ENCODE measurements at places on chromosomes 4 and X.

GRCh38 chrX:50003467-50003866 is 81.1 kb downstream of the CLCN5 start:
- no peak for DNase-seq

DNA sequence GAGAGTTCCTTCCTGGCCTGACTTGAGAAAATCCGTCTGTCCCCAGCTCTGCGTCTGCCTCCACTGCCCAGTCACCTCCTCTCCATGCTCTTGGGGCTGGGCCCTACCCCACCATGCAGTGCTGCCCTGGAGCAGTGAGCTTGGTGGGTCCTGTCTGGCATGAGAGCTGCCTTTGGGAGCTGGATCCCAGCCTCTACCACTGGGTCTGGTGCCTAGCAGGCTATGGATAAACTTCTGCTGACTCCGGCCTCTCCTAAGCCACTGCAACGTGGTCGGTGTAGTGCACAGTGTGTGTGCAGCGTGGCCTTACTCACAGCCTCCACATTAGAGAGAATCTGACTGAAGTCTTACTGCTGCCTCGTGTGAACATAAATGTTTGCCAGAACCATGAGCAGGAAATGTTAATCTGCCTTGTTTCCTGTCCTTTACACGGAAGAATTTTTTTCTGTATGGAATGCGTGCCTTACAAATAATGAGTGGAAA is 47.6 kb downstream of the HTT start:
- DNase-seq: no peak

- no peak for DNase-seq
Measured at GRCh38 chr4:183448436-183448835, 4.0 kb downstream of the CDKN2AIP start.

DNA sequence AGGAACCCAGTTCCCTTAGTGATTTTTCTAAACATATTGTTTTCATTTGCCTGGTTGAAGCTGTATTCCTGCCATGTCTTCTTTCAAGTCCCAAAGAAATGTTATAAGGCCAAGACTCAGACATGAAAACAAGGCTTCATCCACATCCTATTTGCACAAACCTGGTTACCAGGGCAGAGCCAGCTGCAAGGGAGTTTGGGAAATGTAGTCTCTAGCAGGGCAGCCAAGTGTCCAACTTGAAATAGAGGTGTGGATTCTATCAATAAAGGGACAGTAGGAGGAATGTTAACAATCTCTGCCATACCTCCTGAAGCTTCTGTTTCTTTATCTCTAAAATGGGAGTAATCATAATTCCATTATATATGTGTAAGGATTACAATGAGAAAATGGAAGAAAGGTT is 56.6 kb downstream of the INTS12 start:
- no peak for DNase-seq

- DNase-seq: no peak
Measured at GRCh38 chr4:100952590-100952989, 394.7 kb downstream of the PPP3CA start.

GRCh38 chr4:99861120-99861905 is 32.9 kb downstream of the LAMTOR3 start:
- no peak for DNase-seq

GRCh38 chr4:119302073-119302832 is 19.7 kb downstream of the FABP2 start:
- no peak for DNase-seq

GRCh38 chr4:25923745-25924144 is 9.7 kb downstream of the SMIM20 start:
- DNase-seq: no peak

GRCh38 chr4:107380836-107381438 is 339.1 kb downstream of the PAPSS1 start:
- DNase-seq: no peak

DNA sequence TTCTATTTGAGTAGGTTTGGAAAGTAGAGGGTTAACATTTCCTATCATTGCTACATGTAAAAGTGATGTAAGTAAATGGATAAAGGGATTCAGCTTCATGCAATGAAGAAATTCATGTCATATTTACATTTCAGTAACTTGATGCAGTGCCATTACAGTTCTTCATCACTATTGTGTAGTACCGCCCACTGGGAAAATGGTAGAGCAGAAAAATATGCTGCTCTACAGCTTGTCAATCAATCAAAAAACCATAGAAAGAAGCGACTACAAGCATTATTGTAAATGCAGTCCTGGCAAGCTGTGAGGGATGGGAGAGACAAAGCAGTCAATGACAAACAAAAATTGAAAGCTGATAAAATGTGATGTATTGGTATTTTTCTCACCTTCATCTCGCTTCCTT is 1597.9 kb downstream of the RPA4 start:
- DNase-seq: no peak

- no peak for DNase-seq
Measured at GRCh38 chrX:106963111-106963510, 36.9 kb downstream of the MORC4 start.

GRCh38 chr4:18242919-18243693 is 221.6 kb upstream of the LCORL start:
- DNase-seq: no peak

DNA sequence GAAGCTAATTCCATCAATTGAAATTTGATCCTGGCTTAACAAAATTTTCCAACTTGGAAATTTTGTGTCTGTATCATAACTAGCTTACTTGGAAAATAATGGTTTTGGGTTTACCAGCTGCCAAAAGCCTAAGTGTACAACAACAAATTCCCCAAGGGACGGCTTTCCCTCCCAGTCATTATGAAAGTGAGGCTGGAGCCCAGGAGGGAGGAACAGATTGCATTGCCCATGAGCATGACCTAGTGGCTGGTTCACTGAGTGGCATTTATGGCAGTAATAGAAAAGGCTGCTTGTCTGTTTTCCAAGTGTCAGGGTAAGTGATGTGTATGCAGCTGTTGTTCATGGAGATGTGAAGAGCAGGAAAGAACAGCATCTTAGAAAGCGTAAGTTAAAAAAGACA is 70.8 kb upstream of the HHIP start:
- no peak for DNase-seq

DNA sequence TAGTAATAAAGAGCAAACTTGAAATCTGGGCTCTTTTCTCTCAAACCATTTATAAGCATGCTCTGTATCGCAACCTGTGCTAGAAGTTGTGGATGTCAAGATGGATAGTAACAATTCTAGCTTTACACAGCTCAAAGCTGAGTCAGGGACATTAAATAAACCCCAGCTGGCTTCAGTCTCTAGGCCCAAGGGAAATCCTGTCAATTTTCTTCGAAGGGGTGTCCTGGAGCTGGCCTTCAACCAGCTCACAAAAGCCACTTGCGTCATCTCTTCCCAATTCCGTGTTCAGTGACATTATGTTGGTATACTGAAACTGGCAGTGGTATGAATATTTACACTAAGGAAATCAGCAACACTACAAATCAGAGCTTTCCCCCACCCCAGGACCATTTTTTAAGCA is 89.8 kb upstream of the PRKG2 start:
- no peak for DNase-seq

GRCh38 chrX:136291824-136292223 is 8.9 kb upstream of the ADGRG4 start:
- DNase-seq: no peak

GRCh38 chr4:41257257-41257901 is 651 bp downstream of the UCHL1 start:
- no peak for DNase-seq

- no peak for DNase-seq
Measured at GRCh38 chr4:175431694-175432093, 380.4 kb downstream of the GPM6A start.
